ENCODE measurements at places on chromosomes 11 and 22. TPM values are rescaled to one million over a fixed set of nuclear protein-coding genes. Genes with fewer than 3 reads are reported as not detected.

CTTN gene
- total RNA-seq = 476 TPM

VPS51 gene
- 186 TPM for total RNA-seq

PGA5 gene
- total RNA-seq = not detected

FAM227A gene
- 1.8 TPM for total RNA-seq

MFRP gene
- total RNA-seq = not detected

RFPL3 gene
- not detected for total RNA-seq

LGALS12 gene
- not detected for total RNA-seq

ZNF408 gene
- 19.3 TPM for total RNA-seq

ANKK1 gene
- total RNA-seq = 0.44 TPM

RCOR2 gene
- 1.6 TPM for total RNA-seq

KRTAP5-1 gene
- not detected for total RNA-seq

KCTD14 gene
- 1.7 TPM for total RNA-seq

MCAT gene
- 17.9 TPM for total RNA-seq

DMC1 gene
- total RNA-seq = 4.3 TPM

RASL10A gene
- not detected for total RNA-seq

PPP1R14B gene
- 141 TPM for total RNA-seq

SLC22A9 gene
- not detected for total RNA-seq

All from placental pericyte (primary cell).